CMK (cell line): ENCODE measurements at places on chromosomes 5 and 9.

DNA sequence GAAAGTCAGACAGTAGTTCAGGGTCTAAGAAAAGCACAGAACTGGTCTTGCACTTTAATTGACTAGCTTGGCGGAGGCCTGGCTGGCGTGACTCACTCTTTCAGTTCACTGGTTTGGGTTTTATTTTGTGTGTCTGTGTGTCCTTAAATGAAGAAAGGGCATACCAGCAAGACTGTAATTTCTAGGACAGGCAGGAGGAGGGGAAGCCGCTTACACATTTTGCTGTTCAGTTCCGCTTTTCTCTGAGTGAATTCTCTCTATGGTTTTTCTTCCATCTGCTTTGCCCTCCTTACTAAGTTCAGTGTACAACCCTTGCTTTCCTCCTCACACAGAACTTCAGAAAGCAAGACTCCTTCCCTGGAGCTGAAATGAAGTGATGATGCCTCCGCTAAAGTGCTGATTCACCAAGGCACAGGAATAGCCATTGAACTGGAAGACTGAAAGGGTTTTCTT lies 150.8 kb downstream of the MEF2C start:
- no peak for DNase-seq

GRCh38 chr9:126036881-126037291 lies 289.7 kb downstream of the PBX3 start:
- no peak for DNase-seq

DNA sequence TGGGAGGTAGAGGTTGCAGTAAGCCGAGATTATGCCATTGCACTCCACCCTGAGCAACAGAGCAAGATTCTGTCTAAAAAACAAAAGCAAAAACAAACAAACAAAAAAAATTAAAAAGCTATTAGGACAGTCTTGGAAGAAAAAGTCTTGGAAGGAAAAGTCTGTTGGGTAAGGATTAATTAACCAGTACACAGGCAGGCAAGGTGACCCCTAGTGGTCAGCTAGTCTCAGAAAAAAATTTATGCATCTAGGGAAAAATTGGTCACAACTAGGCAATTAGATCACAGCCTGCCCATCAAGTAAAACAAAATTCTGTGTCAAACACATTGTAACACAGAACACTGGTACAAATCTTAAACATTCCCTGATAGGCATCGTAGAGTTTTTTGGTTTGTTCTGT lies 6.7 kb upstream of the ANKRD18B start:
- no peak for DNase-seq

GRCh38 chr9:135582541-135582940 lies 21.0 kb downstream of the PAEP start:
- no peak for DNase-seq

- DNase-seq, result peak; percentile 31
Measured at GRCh38 chr9:112332674-112332976, 794 bp downstream of the PTBP3 start.

DNA sequence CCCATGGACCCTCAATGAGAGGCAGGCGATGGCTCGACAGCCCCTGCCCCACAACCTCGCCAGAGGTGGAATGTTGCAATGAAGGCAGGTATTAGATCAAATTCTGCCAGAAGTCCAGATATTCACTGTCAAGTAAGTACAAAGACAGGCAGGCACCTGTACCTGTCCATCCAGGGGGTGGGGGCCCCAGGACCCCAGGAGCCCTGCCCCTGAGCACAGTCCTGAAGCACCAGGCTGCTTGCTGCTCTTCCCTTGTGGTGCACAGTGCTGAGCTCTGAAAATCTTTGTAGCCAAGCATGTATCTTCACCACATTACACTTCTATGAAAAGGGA lies 26.2 kb upstream of the HMCN2 start:
- DNase-seq, result no peak
